ENCODE measurements at places on chromosomes 6 and 20.

GRCh38 chr6:117168296-117169063, 96.9 kb upstream of the VGLL2 start:
- DNase-seq, result no peak

DNA sequence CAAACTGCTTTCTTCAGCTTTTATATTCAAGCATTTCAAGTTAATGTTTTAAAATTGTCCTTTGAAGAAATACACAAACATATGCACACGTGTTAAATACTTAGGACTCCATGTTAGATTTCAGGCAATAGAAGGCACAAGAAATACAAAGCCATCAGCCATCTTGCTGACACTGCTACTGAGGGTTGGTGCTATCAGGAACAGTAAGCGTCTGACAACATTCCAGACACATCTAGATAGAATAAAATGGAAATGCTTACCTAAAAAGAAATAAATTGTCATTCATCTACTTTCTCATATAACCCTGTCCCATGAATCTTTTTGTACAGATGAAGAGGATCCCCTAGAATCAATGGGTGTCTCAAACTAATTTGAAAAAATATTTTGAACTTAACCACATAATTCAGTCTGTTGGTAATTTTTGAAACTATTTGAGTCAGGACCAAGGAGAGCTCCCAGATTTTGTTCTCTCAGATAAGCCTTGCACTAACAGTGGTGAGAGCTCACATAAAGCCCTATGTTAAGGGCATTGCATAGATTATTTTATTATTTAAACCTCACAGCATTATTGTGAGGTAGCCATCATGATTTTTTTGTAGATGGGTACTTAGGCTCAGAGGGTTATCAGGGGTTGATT, 631.1 kb upstream of the POU3F2 start:
- DNase-seq, result no peak

GRCh38 chr6:104126315-104127005, 733.3 kb downstream of the HACE1 start:
- no peak for DNase-seq

DNA sequence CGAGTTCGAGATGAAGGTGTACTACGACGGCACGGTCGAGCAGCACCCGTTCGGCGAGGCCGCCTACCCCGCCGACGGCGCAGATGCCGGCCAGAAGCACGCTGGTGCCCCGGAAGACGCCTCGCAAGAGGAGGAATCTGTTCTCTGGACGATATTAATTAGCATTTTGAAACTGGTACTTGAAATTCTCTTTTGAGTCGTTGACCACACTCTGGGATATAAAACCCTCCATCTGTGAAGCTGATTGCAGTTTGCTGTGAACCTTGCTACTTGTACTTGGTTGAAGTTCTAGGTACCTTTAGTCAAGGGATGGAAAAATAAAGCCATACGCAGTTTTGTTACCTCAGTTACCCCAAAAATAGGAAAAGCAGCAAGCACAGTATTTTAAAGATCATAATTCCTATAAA, 917 bp downstream of the C6orf120 start:
- DNase-seq, result no peak

- no peak for DNase-seq
Measured at GRCh38 chr20:59813948-59814839, 119.2 kb downstream of the SYCP2 start.

DNA sequence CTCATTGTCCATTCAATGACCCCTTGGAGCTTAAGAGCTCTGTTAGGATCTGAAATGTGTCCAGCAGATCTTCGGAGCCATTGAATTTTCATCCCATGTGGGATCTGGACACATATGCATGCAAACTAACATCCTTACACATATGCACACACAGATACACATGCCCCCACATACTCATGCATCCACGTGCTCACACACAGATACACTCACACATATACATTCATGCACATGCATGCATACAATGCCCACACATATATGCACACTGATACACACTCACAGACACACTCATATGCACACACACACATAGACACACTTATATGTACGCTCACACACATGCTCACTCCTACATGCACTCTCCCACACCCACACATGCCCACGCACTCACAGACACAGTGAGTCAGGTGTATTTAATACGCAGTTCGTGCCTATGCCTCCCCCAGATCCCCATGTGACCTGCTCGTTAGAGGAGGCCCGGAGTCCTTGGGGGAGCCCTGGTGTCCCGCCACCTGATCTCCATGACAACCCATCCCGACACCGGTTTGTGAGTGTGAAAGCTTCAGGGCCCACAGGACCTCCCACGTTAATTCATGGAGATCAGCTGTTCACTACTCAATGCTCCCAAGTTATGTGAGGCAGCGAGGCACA, 121.9 kb upstream of the SULF2 start:
- DNase-seq, result no peak

- peak; percentile 50 for DNase-seq
Measured at GRCh38 chr6:160667639-160668481, 3.8 kb upstream of the LPA start.

DNA sequence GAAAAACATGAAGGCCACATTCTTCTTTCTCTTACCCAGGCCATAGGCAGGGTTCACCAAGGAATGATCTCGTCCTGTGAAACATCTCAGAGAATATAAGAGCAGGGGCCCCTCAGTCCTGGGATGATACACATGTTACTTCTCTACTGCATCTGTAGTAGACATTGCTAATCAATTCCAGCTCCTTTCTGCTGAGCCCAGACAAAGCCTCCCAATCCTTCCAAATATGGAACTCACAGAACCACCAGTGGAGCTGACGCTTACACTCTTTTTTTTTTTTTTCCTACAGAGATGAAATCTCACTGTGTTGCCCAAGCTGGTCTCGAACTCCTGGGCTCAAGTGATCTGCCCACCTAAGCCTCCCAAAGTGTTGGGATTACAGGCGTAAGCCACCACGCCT, 9.1 kb downstream of the SNTA1 start:
- DNase-seq, result no peak

- peak; percentile 43 for DNase-seq
Measured at GRCh38 chr6:79465381-79465780, 71.8 kb downstream of the LCA5 start.

- DNase-seq, result no peak
Measured at GRCh38 chr6:45818655-45819054, 197.0 kb downstream of the CLIC5 start.

DNA sequence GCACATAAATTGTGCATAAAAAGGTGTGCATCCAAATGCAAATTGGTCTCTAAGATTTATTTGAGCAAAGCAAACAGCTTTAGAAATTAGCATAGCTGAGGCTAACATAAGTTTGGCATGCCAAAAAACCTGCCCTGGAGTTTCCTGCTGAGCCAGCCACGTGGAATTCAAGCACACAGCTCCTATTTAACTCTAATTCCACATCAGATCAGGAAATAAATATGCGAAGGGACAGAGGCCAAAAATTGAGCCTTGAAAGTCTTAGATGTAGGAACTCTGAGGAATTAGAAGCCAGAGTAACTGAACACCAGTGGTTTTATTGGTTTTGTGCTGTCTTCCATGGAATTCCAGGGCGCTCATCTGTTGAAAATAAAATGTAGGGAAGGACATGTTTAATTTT, 19.6 kb downstream of the SOBP start:
- no peak for DNase-seq

DNA sequence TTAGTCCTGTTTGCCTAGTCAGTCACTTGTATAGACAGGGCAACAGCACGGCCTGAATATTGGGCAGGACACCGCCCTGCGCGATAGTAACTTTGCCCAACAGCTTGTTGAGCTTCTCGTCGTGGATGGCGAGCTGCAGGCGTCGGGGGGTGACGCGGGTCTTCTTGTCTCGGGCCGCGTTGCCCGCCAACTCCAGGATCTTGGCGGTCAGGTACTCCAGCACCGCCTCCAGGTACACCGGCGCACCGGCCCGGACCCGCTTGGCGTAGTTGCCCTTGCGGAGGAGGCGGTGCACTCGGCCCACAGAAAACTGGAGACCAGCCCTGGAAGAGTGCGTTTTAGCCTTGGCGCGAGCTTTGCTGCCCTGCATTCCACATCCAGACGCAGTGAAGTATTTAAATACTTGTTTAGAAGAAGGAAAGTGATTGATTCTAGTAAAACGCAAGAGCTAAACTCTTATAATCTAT, 92.8 kb upstream of the BTN3A2 start:
- no peak for DNase-seq

DNA sequence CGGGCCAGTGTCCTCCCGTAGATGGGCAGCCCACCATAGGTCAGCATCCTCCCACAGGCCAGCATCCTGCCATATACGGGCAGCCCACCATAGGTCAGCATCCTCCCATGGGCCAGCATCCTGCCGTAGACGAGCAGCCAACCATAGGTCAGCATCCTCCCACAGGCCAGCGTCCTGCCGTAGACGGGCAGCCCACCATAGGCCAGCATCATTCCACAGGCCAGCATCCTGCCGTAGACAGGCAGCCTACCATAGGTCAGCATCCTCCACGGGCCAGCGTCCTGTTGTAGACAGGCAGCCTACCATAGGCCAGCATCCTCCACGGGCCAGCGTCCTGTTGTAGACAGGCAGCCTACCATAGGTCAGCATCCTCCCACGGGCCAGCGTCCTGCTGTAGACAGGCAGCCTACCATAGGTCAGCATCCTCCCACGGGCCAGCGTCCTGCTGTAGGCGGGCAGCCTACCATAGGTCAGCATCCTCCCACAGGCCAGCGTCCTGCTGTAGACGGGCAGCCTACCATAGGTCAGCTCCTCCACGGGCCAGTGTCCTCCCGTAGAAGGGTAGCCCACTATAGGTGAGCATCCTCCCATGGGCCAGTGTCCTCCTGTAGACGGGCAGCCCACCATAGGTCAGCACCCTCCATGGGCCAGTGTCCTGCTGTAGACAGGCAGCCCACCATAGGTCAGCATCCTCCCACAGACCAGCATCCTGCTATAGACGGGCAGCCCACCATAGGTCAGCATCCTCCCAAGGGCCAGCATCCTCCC, 62.9 kb downstream of the BFSP1 start:
- DNase-seq, result no peak

DNA sequence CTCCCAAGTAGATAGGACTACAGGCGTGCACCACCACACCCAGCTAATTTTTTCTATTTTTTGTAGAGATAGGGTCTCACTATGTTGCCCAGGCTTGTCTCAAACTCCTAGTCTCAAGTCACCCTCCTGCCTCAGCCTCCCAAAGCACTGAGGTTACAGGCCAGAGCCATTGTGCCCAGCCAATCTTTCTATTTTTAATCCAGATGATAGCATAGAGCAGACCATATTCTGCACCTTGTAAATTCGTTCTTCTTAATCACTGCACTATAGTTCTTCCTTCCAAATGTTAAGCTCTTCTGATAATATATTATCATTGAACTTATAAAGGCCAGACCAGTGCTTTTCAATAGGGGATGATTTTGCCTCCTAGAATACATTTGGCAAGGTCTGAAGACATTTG, 24.0 kb upstream of the CNKSR3 start:
- no peak for DNase-seq

DNA sequence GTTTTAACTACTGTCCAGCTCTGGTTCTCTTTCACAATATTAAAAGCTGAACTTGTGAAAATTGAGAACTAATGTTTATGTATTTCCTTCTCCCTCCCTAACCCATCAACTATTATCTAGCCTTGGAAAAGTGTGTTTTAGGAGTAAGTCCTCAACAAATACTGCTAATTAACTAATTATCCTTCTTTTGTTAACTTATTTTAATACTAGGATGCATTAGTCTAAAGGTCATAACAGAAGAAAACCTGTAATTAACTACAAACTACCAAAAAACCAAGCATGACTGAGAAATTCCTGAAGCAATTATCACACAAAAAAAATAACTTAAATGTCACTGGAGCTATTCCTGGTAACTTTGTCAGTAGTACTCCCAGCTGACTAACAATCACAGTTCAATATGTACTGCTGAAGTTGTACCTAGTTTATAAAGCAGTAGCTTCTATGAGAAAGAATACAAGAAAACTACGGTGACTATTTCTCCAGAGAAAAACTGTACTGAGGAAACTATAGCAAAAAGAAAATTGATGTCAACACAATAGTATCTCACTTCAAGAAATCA, 301.9 kb downstream of the LAMA2 start:
- DNase-seq, result no peak

DNA sequence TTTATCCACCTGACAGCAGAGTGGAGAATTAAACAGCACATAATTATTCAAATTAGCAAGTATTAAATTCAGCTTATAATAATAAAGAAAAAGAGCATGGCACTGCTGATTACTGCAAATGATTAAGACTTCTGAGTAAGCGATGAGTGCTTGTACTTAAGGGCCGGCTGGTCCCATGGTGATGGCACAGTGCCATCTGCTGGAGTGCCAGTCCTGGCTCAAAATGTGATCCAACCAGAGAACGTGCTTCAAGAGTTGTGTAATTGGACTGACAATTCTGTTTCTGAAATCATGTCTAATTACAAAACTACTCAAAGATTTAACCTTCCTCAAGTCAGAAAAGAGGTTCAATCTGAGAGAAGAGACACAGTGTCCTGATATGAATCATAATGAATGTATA, 181.6 kb upstream of the RGS17 start:
- DNase-seq, result peak; percentile 31

GRCh38 chr20:63955281-63955826, 862 bp downstream of the UCKL1 start:
- peak; percentile 33 for DNase-seq

DNA sequence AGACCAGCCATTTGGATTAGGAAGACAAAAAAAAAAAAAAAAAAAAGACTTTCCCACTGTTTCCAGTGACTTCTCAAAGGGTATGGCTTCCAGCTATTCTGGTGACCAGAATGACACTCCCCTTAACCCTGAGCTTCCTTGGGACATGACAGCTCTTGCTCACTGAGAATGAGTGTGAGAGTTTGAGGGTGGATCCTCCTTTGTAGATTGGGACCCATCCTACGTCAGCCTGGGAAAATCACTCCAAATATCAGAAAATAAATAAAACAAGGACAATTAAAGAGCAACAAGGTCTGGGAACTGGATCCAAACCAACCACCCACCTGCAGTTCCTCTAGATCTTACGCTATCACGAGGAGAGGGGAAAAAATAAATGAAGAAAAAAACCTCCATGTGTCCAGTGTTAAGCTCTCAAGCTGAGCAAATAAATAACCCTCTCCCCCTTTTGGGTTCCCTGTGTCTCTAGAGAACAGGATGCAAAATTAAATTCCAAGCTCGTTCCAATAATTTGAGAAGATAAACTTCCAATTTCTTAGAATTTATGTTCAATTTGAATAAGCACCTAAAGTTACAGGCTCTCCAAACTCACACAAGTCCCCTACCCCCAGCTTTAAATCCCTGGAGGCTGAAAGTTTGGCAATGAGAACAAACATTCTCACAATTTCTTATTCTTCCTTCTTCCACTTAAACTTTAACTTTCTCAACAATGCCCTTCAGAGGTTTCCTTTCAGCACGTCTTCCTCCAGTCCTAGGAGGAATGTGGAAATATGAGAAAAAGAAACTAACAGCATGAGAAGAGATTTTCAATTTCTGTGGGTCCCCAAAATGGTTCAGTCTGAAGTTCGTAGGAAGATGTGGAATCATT, 170.2 kb downstream of the MTFR2 start:
- no peak for DNase-seq
